Epithelial cell of proximal tubule (primary cell): ENCODE measurements at places on chromosomes 16 and 17. TPM values are rescaled to one million over a fixed set of nuclear protein-coding genes. Genes with fewer than 3 reads are reported as not detected.

SGCA gene
- total RNA-seq, result 0.69 TPM in 1 of 2 replicates, not detected in the other

PRDM7 gene
- not detected in 2 replicates for total RNA-seq

ADAM11 gene
- total RNA-seq, result 0.06 and 0.36 TPM in 2 replicates

PABPN1L gene
- not detected in 2 replicates for total RNA-seq

TMIGD1 gene
- not detected in 2 replicates for total RNA-seq

PDE6G gene
- 14.2 and 23.5 TPM in 2 replicates for total RNA-seq

TAT gene
- not detected in 2 replicates for total RNA-seq

DNA sequence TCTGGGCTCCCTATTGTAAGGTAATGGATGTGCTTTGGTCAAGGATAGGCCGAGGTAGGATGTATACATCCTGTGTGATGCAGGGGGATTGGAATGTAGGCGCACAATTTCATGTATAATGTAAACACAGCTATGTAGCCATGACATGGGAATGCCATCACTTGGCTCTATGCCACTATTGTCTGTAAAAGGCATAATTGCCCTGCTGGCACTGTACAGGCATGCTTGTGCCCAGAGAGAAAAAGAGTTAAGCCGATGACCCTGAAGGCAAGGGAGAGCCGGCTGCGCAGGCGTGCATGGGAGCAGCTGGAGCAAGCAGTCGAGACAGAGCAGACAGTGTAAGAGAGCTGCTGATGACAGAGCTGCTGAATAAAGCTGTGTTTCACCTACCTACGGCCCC lies 212.5 kb upstream of the CPHXL start:
- DNase-seq, result no peak

GRCh38 chr17:76532072-76532651 lies 5.3 kb downstream of the CYGB start:
- DNase-seq, result no peak

DNA sequence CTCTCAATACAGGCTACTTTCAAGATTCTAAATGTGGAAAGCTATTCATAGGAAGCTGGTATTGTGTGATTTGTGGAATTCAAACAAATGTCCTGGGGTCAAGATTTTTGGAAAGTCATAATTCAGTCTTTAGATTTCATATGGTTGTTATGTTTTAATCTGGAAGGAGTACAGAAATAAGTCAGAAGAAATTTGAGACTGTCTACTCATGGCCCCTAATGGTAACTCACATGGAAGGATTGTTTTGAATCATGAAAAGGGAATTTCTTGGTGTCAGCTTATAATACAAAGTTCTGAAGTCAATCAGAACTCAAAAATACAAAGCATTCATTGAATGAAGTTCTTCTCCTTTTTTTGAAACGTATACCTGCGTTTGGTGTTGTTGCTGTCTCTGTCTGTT lies 3.1 kb downstream of the KCNJ2 start:
- DNase-seq, result no peak

DNA sequence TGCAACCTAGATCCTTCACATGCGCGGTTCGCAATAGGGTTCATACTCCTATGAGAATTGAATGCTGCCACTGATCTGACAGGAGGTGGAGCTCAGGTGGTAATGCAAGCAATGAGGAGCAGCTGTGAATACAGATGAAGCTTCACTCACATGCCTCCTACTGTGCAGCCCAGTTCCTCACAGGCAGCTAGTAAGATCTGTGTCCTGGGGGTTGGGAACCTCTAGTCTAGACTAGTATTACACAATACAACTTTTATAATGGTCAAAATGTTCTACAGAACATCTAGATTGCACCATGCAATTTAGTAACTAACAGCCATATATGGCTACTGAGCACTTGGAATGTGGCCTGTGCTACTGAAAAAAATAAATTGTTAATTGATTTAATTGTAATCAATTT lies 26.7 kb downstream of the ABCA5 start:
- no peak for DNase-seq

- no peak for DNase-seq
Observed at GRCh38 chr16:48101069-48101674, 54.6 kb downstream of the ABCC12 start.

DNA sequence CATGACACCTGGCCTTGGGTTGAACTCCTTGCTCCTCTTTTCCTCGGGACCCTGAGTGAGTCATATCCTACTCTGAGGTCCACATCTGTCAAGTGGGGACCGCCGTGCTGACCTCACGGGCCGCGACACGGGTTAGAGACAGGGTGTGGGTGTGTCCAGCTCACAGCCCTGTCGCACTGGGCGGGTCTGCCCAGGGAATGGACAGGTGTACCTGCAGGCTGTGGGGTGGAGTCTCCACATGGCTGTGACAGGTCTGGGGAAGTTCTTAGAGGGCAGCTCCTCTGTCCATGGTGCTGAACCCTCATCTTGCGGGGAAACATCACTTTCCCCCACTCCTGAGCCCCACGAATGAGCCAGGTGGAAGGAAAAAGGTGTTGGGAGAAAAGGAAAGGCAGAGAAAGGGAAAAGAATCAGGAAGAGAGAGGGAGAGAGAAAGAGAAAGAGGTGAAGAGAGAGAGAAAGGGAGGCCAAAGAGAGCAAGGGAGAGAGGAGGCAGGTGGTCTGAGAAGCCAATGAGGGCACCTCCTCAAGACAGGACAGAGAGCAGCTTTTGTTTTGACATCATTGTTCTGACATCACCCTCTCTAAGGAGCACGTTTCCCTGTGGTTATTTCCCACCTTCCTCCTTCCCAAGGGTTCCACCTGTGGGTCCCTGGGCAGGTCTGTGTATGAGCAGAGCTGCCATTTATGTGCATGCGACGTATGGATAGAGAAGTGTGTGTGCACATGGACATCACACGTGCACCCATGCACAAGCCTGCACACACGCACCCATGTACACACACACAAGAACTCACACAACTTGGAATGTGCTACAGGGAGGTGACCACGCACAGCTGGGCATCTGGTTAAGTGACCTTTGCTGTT lies 32.6 kb upstream of the CBFA2T3 start:
- no peak for DNase-seq

DNA sequence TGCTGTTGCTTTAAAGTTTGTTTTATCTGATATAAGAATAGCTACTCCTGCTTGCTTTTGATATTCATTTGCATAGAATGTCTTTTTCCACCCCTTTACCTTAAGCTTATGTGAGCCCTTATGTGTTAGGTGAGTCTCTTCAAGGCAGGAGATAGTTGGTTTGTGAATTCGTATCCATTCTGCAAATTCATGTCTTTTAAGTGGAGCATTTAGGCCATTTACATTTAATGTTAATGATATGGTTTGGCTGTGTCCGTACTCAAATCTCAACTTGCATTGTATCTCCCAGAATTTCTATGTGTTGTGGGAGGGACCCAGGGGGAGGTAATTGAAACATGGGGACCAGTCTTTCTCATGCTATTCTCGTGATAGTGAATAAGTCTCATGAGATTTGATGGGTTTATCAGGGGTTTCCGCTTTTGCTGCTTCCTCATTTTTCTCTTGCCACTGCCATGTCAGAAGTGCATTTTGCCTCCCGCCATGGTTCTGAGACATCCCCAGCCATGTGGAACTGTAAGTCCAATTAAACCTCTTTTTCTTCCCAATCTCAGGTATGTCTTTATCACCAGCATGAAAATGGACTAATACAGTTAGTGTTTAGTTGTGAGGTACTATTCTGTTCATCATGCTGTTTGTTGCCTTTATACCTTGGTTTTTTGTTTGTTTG lies 27.2 kb downstream of the ATF7IP2 start:
- no peak for DNase-seq
